ENCODE measurements at places on chromosomes 12 and 14. TPM values are rescaled to one million over a fixed set of nuclear protein-coding genes. Genes with fewer than 3 reads are reported as not detected.

Gene BMP4
- polyA plus RNA-seq = 4.1 TPM

Gene ANKS1B
- polyA plus RNA-seq = 0.80 TPM

Gene HEATR5A
- polyA plus RNA-seq = 25.3 TPM

Gene GPR137C
- polyA plus RNA-seq = 0.14 TPM

Gene KRT8
- 3,633 TPM for polyA plus RNA-seq

Gene KSR2
- 0.33 TPM for polyA plus RNA-seq

Gene KLRK1
- not detected for polyA plus RNA-seq

Gene GNB3
- polyA plus RNA-seq = 3.7 TPM

Gene NKX2-8
- polyA plus RNA-seq = 0.68 TPM

Gene DPPA3
- not detected for polyA plus RNA-seq

Gene SLC17A8
- not detected for polyA plus RNA-seq

Gene DPY19L2
- 3.9 TPM for polyA plus RNA-seq

Gene IGF1
- polyA plus RNA-seq = not detected

Gene IGFBP6
- polyA plus RNA-seq = 128 TPM

Gene EFS
- not detected for polyA plus RNA-seq

Gene POU6F1
- 0.92 TPM for polyA plus RNA-seq

Gene AICDA
- polyA plus RNA-seq = 0.05 TPM

Gene ARMH4
- polyA plus RNA-seq = 0.15 TPM
